ENCODE measurements at places on chromosomes 13 and 19. TPM values are rescaled to one million over a fixed set of nuclear protein-coding genes. Genes with fewer than 3 reads are reported as not detected.

Gene OR7A5
- polyA plus RNA-seq, result not detected

Gene TYROBP
- polyA plus RNA-seq, result not detected

- DNase-seq, result no peak
Observed at GRCh38 chr19:17405250-17406045, at the start of gene BST2. Gene BST2 (minus strand): TSS chr19:17405630. CDS start chr19:17405575, 55 bp downstream.

DNA sequence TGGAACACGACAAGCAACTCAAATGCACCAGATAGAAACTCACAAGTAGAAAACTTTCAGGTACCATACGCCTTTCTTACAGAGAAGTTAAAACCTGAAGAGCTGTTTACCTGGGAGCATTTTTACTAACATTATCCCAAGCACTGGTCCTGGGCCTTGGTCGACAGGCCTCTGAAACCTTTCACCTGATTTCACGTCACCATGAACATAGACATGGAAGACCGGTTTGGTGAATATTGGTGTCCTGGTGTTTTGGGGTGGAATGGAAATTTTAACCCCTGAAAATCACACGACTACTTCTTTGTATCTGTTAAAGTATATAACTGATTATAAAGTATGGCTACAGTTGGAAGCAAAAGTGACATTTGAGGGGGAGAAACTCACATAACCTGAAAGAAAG is 176.6 kb upstream of the ARGLU1 start:
- no peak for DNase-seq

Measured in AG04450 (cell line).